Suppressor macrophage treated with lipopolysaccharide for 1 hour (primary cell): ENCODE measurements at places on chromosomes 13 and 19.

- DNase-seq = no peak
Observed at GRCh38 chr13:102970542-102970941, 95.7 kb downstream of the SLC10A2 start.

DNA sequence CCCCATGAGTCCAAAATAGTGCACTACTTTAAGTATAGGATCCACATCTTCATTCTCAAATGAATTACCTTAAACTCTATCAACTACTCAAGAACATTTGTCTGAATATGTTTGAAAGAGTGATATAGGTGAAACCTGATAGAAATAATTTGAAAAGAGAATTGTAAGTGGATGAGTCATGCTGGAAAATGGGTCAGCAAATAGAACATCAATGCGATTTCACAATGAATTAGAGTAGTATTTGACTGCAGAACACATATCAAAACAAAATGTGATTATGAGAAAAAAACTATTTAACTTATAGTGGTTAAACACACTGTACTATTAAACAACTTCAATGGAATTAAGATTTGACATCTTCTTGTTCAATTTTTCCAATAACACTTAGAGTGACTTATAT lies 300.6 kb upstream of the KLHL1 start:
- no peak for DNase-seq

DNA sequence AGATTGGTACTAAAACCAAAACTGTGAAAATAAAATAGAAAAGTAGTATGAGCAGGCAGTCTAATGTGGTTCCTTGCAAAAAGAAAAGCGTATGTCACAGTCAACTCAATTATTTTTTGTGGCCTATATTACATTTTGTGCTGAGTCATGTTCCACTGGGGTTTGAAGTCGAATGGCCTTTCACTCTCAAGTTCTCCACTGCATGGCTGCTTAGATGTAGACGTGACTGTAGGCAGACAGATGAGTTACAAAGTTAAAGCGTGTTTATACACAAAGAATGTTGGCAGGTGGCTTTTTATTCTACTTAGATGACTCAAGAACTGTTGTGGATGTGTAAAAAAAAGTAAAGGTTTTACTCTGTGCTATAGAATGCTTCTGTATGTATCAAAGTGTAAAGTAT lies 133.9 kb downstream of the SLITRK6 start:
- DNase-seq = no peak

GRCh38 chr19:17835182-17836006 lies 12.4 kb downstream of the JAK3 start:
- no peak for DNase-seq
